Activated CD8-positive, alpha-beta memory T cell treated with anti-CD3 and anti-CD28 coated beads, Interleukin-2, amount 50 U/mL, for 48 hours (primary cell): ENCODE measurements at places on chromosomes 6 and 20.

- no peak for DNase-seq
These were observed 15.2 kb downstream of the B4GALT5 start for GRCh38 chr20:49698477-49698876.

DNA sequence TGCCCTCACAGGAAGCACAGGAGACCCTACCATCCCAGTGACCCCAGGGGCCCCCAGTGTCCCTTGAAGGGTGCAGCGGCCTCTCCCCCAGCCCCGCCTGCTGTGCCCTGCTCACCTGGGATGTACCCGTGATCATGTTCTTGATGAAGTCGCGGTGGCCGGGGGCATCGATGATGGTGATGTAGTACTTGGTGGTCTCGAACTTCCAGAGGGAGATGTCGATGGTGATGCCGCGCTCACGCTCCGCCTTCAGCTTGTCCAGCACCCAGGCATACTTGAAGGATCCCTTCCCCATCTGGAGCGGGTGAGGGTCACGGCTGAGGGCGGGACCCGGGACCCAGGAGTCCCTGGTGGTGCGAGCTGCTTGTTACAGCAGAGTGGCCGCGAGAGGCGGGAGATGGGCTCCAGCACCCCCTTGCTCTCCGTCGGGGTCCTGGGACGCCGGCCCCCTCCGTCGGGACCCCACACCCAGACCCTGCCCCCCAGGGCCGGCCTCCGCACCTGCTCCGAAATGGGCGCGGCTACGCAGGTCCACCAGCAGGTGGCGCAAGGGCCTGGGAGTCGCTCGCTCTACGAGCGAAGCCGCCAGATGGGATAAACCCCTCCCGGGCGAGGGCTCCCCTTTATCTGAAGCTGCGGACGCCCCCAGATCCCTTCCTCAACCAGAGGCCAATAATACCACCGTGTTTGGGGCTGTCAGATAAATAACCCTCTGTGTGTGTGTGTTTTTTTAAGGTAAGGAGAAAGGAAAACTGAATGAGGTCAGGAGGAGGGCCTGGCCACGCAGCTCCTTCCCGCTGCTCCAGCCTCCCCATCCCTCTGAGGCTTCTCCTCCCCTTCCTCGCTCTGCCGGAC lies 2.9 kb downstream of the EEF1A2 start:
- DNase-seq = peak; percentile 93

GRCh38 chr20:56391037-56391436 lies 978 bp downstream of the AURKA start:
- DNase-seq = no peak

- DNase-seq = no peak
These were observed 11.2 kb downstream of the TAF4 start for GRCh38 chr20:62054451-62054953.

DNA sequence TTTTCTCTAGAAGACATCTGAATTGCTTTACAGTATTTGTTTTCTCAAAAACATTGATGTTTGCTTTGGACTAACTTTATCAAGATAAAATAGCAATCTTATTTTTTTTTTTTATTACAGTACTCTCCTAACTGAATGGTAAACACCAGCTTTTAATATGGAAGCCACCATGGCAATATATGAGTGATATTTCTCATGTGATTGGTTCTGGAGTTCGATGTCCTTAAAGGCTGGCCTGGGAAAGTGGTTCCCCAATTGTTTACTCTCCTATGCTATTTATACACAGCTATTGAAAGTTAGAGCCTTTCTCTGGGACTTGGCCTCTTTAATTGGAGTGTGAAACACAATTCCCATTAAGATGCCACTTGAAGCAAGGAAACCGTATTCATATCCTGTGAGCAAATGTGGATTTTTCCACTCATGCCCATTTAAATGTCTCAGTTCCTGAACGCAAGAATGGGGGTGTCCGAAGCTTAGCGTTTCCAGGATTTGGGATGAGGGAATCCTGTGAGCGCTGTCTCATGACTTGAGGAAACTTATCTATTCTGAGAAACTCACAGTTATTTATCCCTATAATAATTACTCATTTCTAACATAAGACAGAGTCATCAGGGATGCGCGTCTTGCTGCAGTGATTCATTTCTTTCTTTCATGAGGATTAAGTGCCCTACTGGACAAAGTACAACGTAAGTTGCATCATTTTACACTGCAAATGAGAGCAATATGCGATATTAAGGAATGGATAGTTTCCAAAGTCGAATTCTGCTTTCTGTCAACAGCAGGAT lies 143.3 kb upstream of the PREP start:
- no peak for DNase-seq

- DNase-seq = no peak
These were observed 149.4 kb downstream of the DHX35 start for GRCh38 chr20:39111359-39112177.

DNA sequence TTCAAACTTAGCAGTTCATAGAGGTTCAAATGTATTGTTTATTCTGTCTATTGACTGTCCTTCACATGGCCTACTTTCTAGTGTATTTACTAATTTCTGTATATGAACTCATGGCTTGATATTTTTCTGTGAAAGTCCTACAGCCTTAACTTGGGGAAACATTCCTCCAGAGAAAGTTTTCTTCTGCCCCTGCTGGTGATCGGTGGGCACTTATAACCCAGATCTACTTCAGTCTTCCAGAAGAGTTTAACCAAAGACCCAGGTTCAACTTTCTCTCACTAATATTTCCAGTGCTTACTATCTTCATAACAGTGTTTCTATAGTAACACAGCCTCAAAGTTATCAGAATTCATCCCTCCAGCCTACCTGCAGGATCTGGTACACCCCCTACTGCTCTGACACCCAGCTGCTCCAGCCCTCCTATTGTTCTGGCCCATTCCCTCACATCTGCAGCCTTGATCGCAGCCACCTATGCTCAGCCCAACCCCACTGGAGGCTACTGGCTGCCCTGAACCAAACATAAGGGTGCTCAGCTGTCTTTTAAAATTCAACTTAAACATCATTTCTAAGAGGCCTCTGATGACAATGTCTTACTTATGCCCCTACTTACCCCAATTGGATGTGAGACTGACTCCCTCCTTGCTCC lies 72.3 kb downstream of the TBX18 start:
- no peak for DNase-seq

DNA sequence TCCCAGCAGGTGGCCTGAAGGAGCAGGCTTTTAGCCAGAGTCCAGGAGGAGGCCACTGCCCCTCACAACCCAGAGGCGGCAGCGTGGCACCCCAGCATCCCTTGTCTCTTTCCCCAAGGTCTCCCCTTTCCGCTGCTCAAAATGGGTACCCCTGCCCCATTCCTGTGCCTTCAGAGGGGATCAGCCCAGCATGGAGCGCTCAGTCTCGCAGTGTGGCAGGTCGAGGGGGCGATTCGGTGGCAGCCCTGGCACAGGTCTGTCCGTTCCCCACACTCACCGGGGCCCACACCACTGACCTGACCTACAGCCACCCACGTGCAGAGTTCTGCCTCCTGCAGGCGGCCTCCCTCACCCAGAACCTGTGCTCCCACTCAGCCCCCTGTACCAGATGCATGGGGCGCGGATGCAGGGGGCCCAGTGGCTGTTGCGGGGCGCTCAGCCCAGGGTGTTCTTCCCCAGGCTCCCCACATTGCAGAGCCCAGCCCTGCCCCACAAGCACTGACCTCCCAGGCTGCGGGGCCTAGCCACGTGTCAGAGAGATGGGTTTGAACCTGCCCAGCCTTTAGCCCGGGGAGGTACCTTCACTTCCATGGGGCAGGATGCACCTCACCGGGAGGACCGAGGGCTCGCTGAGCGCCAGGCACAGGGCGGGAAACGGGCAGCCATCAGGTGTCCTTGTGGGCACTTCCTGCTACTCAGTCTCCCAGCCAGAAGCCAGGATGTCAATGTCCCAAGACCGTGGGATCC lies 41.8 kb downstream of the DSTN start:
- DNase-seq = no peak

DNA sequence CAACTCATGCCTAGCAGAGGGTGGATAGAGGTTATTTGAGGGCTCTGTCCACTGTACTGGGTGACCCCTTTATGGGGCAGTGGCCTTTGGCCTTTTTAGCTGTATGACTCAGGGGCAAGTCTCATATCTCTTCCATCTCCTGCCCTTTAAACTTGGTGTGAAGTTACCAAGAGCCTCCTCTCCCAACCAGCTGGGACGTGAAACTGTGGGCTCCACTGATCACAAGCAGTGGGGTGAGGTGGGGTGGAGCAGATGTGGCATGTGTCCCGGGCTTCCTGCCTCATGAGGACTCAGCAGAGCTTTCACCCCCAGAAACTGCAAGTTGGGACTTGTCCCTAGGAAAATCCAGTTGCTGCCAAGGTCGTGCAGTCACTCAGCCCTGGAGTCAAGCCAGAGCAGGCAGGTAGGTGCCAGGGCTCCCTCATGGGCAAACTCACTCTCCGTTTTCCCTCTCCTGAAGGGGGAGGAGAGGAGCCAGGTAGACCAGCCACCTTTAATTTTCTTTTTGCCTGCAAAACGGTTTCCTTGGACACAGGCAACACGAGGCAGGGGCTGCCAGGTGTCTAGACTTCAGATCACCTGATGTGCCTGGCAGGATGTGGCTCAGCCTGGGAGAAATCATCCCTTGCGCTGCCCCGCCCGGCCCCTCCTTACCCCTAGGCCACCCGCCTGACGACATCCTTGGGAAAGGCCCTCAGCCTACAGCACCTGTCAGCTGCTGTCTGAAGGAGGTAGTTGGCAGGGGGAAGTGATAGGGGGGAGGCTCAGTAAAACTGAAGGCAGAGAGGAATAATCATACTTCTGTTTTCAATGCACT lies 4.0 kb downstream of the CDKN1A start:
- DNase-seq = peak; percentile 76

DNA sequence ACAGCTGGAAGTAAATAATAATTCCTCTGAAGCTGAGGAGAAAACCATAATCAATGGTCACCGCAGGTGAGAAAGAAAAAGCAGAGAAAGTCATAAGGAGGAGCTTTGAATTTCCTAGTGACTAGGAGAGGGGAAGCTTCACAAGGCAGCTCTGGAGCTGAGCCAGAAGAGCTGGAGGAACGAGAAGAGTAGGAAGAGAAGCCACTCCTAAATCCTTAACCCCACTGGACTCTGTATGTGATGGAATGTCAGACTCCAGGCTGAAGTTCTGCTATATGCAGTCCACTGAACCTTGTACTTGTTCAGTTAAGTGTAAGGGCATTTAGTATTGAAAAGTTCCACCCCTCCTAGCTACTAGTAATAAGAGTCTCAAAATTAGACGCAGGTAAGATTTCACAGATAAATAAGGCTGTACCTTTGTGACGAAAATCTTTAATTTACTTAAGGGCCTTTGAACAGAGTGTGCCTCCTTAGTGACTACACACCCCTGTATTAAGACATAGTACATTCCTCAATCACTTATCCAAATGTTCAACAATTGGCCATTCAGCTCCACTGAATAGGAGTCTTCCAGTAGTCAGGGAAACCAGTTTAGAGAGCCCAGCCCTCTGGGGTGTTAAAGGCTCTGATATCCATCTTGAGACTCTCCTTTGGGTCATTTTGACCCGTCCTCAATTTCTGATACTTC lies 71.4 kb upstream of the UFL1 start:
- DNase-seq = no peak

DNA sequence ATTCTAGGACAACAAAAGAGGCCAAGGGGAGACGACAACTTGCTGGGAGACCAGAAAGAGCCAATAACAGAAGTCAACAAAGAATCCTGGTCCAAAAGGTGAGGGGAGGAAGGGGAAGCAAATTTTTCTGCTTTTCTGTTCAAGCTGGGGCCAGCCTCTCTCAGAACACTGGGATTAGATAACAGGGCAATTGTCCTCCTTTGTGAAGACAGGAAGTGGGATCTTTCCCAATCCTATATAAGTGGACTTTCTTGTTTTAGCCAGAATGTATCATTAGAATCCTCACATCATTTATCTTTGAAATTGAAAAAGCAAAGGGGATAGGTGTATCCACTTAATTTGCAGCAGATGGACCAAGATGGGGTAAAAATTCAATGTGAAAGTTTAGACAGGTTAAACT lies 101.2 kb upstream of the COL21A1 start:
- DNase-seq = no peak

GRCh38 chr6:52288841-52289240 lies 4.3 kb upstream of the MCM3 start:
- DNase-seq = no peak

DNA sequence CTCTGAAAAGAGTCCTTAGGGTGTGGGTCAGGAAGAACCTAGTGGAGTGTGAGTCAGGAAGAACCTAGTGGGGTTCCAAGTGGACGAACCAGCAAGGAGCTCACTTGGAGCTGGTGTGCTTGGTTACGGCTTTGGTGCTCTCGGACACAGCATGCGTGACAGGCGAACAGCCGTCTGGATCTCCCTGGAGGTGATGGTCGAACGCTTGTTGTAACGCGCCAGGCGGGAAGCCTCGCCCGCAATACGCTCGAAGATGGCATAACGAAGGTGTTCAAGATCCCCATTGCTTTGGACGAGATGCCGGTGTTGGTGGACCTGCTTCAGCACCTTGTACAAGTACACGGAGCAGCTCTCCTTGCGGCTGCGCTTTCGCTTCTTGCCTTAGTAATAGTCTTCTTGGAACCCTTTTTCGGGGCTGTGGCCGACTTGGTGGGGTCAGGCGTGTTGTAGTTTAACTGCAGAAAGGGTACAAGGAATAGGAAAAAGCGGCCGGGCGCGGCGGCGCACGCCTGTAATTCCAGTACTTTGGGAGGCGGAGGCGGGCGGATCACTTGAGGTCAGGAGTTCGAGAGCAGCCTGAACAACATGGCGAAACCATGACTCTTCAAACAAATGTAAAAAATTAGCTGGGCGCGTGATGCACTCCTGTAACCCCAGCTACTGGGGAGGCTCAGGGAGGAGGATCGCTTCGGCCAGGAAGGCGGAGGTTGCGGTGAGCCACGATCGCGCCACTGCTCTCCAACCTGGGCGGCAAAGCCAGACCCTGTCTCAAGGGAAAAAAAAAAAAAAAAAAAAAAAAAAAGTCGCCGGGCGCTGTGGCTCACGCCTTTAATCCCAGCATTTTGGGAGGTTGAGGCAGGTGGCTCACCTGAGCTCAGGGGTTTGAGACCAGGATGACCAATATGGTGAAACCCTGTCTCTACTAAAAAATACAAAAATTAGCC lies 48.0 kb downstream of the OR2B2 start:
- DNase-seq = peak; percentile 70

DNA sequence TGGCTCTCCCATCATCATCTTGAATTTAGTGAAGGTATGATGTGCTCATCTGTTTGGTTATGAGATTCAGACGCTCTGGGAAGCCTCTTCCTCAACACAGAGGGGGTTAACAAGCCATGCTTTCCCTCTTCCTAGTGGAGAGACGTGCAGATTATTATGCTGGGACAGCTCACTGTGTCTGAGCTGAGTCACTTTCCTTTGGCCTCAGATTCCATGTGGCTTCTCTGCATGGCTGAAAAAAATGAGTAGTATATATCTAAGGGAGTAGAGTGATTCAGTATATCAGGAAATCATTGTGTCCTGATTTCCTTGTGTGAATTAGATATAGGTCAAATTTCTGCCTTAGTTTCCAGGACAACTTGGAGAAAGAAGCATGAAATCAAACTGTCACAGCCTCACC lies 52.6 kb downstream of the FIG4 start:
- no peak for DNase-seq
